ENCODE measurements at places on chromosomes 12 and 14. TPM values are rescaled to one million over a fixed set of nuclear protein-coding genes. Genes with fewer than 3 reads are reported as not detected.

RARG gene
- total RNA-seq, result 4.6 TPM

DNA sequence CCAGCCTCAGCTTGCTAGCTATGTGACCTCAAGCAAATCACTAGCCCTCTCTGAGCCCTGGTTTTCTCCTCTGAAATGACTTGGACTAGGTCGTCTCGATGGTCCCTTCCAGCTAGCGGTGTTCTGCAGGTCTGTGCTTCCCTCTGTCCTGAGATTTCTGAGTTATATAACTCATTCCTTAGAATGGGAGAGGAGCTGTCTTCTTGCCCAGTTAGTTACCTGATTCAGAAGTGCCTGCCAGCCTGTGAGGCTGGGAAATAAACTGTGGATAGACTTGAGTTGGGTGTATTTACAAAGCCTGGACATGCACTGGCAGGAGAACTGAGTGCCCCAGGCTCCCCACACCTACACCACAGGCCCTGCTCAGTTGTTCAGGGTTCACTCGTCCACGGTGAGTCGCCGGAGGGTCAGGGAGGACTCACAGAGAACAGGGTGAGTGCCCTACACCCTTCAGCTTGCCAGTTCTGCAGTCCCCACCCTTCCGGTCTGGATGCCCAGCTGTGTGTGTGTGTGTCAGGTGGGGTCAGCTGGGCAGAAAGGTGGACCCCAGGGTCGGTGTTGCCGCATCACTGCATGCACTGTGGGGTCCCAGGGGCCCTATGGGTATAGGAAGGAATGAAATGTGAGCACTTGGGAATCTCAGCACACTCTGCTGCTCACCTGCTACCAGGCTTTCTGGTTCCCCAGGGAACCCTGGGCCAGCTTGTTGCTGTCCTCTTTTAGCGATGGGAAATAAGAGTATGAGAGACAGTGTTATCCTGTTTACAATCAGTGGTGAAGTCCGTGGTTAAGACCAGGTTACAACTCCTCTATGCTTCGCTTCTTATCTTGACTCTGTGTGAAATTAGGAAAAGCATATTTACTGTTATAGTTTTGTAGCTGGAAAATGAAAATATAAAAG is 348.2 kb downstream of the DPF3 start:
- DNase-seq, result no peak
- H3K27me3 ChIP-seq, result no peaks in the 10 kb centered on the region
- H3K27ac ChIP-seq, result no peak overlapping the region
- H3K4me1 ChIP-seq, result no peaks in the 10 kb centered on the region
- no peak overlapping the region for H3K4me3 ChIP-seq
- H3K36me3 ChIP-seq, result no peaks in the 10 kb centered on the region

DNA sequence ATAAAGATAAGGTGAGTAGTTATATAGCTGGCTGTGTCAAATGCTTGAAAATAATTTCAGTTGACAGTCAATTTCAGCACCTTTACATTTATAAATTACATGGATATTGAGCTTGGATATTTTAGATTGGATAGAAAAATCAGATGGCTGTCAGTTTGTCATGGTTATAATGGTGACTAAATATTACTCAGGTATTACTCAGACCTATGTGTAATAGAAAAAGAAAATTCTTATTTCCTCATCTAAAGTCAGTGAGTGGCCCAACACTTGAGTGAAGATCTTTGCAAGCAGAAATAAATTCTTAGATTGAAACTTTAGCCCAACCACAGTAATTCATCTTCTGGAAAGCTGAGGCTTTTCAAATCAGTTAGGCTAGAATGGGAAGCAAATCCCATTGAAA is 354.4 kb downstream of the NAV3 start:
- H3K36me3 ChIP-seq, result no peaks in the 10 kb centered on the region
- H3K27me3 ChIP-seq, result no peaks in the 10 kb centered on the region
- H3K4me1 ChIP-seq, result no peaks in the 10 kb centered on the region
- no peak for DNase-seq
- H3K4me3 ChIP-seq, result no peak overlapping the region
- H3K27ac ChIP-seq, result no peak overlapping the region

DNA sequence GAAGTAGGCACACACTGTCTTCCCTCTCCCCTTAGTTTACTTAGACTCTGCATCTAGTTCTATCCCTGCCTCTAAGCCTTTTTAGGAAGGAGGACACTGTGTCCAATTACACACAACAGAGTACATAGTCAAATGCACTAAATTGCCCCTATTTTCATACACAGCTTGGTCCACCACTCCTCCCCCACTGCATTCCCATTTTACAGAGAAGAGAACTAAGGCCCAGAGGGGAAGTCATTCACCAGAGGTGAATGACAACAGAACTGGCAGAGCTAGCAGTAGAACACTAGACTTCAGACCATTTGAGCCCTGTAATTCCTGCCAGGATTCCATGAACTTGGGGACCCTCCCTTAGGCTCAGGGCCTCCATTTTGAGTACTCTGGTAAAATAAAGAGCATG is 1.1 kb upstream of the JPH4 start:
- H3K4me1 ChIP-seq, result no peaks in the 10 kb centered on the region
- no peaks in the 10 kb centered on the region for H3K36me3 ChIP-seq
- H3K27me3 ChIP-seq, result peaks cover 75% of the 10 kb centered on the region
- no peak for DNase-seq
- no peak overlapping the region for H3K4me3 ChIP-seq

DNA sequence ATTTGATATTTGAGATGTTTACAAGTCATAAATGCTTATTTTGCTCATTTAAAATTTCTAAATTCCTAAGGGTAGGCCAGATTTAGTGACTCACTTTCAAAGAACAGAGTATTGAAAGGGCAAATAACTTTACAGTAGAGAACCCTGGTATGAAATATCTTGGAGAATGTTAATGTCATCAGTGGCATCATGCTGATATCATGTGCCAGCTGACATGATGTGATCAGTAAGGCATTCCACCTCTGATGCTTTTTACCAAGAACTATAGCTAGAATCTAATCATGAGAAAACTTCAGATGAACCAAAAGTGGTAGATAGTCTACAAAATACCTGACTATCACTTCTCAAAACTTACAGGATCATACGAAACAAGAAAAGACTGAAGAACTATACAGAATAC is 2.9 kb upstream of the FLRT2 start:
- H3K27me3 ChIP-seq, result peaks cover 33% of the 10 kb centered on the region
- no peak overlapping the region for H3K27ac ChIP-seq
- DNase-seq, result no peak
- H3K36me3 ChIP-seq, result no peaks in the 10 kb centered on the region

PDZRN4 gene
- 0.14 TPM for total RNA-seq

APAF1 gene
- total RNA-seq, result 10.5 TPM

- peaks cover 3% of the 10 kb centered on the region for H3K36me3 ChIP-seq
- H3K4me1 ChIP-seq, result peaks cover 7% of the 10 kb centered on the region
- no peak overlapping the region for H3K27ac ChIP-seq
- no peak overlapping the region for H3K4me3 ChIP-seq
- H3K27me3 ChIP-seq, result no peaks in the 10 kb centered on the region
Observed at GRCh38 chr14:103330536-103330935, 3.5 kb upstream of the EIF5 start.

GRCh38 chr12:131586761-131587160 is 124.1 kb upstream of the SFSWAP start:
- no peaks in the 10 kb centered on the region for H3K4me1 ChIP-seq
- no peaks in the 10 kb centered on the region for H3K36me3 ChIP-seq
- no peak for DNase-seq
- H3K27ac ChIP-seq, result no peak overlapping the region

- no peaks in the 10 kb centered on the region for H3K36me3 ChIP-seq
- no peak overlapping the region for H3K27ac ChIP-seq
- no peaks in the 10 kb centered on the region for H3K27me3 ChIP-seq
Observed at GRCh38 chr14:96826818-96827217, 29.6 kb downstream of the VRK1 start.

DNA sequence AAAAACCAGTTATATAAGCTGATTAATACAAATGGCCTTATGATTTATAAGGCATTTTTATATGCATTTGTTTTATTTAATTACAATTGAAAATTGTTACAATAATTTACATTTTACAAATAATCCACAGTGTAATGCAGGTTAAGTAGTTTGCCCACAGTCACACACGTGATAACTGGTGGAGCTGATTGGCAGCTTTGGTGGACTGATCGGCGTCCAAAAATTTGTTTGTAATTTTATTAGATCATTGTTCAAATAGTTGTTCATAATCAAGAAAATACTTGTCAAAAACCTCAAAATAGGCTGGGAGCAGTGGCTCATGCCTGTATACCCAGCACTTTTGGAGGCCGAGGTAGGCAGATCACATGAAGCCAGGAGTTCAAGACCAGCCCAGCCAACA is 59.7 kb downstream of the AEBP2 start:
- no peak for DNase-seq
- no peak overlapping the region for H3K27ac ChIP-seq
- H3K4me3 ChIP-seq, result no peak overlapping the region

GRCh38 chr12:56713345-56713744 is 11.8 kb downstream of the NACA start:
- no peak for DNase-seq
- H3K4me3 ChIP-seq, result no peak overlapping the region
- H3K27ac ChIP-seq, result no peak overlapping the region
- peaks cover 41% of the 10 kb centered on the region for H3K4me1 ChIP-seq
- no peaks in the 10 kb centered on the region for H3K27me3 ChIP-seq

DNA sequence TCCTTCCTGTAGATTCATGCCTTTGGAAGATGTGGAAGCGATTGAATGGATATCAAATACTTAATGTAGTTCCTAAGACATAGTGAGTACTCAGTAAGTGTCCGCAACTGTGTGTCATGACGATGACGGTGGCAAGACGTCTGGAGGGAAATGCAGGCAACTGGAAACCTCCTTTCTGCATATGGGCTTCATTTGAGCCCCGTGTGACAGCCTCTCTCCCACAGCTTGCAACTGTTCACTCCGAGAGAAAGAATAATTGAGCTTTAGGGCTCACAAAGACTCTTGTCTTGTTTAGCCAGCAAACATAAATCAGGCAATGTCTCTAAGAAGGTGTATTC is 6.9 kb downstream of the CFAP251 start:
- H3K27me3 ChIP-seq, result no peaks in the 10 kb centered on the region
- H3K36me3 ChIP-seq, result no peaks in the 10 kb centered on the region
- no peak for DNase-seq
- H3K4me1 ChIP-seq, result peaks cover 4% of the 10 kb centered on the region
- H3K4me3 ChIP-seq, result no peak overlapping the region
- no peak overlapping the region for H3K27ac ChIP-seq

ACTN1 gene
- 21.6 TPM for total RNA-seq

SLC6A12 gene
- total RNA-seq, result 0.14 TPM

DNA sequence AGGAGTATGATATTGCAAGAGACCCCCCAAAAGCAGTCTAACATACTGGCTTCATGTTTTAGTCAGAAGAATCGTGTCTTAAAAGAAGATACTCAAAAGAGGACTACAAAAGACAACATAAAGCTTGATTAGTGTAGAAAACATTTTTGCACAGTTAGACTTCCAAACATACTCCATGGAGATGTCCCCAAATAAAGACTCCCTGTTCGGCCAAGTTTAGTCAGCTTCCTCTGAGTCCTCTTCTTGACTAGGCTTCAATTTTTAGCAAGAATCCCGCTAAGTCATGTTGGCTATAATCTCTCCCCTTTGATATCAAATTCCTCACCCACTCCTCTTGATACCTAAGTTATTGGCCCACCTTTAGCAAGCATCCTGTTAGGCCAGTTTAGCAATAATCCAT is 298.0 kb downstream of the RMST start:
- no peak overlapping the region for H3K4me3 ChIP-seq
- H3K27ac ChIP-seq, result no peak overlapping the region
- no peaks in the 10 kb centered on the region for H3K36me3 ChIP-seq
- no peaks in the 10 kb centered on the region for H3K4me1 ChIP-seq

- H3K27ac ChIP-seq, result no peak overlapping the region
- no peaks in the 10 kb centered on the region for H3K36me3 ChIP-seq
- H3K27me3 ChIP-seq, result no peaks in the 10 kb centered on the region
- no peak overlapping the region for H3K4me3 ChIP-seq
Observed at GRCh38 chr12:93022603-93023340, 93.7 kb upstream of the EEA1 start.

CD4 gene
- total RNA-seq, result 91.9 TPM

PAX9 gene
- 21.5 TPM for total RNA-seq

DNA sequence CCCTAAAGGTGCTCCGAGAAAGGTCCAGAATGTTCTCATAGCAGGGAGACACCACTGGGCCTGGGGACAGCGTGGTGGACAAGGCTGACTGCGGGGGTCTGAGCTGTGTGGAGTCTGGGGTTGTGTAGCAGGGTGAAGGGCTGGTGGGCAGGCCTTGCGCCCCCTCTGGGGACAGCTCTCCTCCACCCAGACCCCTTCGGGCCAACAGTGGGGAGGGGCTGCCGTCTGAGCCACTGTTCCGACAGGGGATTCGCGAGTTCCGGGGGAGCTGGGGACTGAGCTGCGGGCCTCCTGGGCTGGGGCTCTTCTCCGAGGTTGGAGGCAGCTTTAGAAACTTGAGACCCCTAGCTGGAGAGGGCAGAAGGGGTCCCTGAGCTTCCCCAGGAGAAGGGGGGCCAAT is 32.1 kb downstream of the NCKAP5L start:
- H3K4me3 ChIP-seq, result no peak overlapping the region
- no peaks in the 10 kb centered on the region for H3K4me1 ChIP-seq
- DNase-seq, result no peak
- H3K27ac ChIP-seq, result no peak overlapping the region
- peaks cover 39% of the 10 kb centered on the region for H3K36me3 ChIP-seq

- no peaks in the 10 kb centered on the region for H3K27me3 ChIP-seq
- no peak overlapping the region for H3K27ac ChIP-seq
- H3K4me3 ChIP-seq, result no peak overlapping the region
- no peaks in the 10 kb centered on the region for H3K36me3 ChIP-seq
- no peaks in the 10 kb centered on the region for H3K4me1 ChIP-seq
Observed at GRCh38 chr12:39354955-39355354, 88.0 kb downstream of the KIF21A start.

DNA sequence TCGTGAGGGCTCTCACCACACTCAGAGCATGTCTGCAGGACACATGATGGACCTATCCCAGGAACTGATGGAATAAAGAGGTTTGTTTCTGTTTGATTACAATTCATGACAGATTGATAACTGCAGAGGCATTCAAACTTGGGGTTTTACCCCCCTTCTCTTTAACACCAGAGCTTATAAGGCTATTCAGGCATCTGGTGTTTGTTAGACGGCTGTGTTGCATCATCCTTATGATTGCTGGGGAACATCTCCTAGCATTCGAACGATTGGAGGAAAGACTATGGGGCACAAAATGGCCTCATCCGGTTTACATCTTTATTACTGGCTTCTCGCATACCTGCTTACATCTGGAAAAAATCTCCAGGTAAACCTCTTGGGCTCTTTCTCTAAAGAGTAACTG is 191.8 kb downstream of the MSRB3 start:
- H3K27me3 ChIP-seq, result no peaks in the 10 kb centered on the region
- no peak overlapping the region for H3K27ac ChIP-seq
- H3K4me1 ChIP-seq, result no peaks in the 10 kb centered on the region
- DNase-seq, result no peak
- H3K36me3 ChIP-seq, result no peaks in the 10 kb centered on the region

Measured in thymus (tissue), 14 donors.